Small intestine (tissue), 16 donors: ENCODE measurements at places on chromosomes 13 and 19. TPM values are rescaled to one million over a fixed set of nuclear protein-coding genes. Genes with fewer than 3 reads are reported as not detected.

GRCh38 chr19:28399187-28399586, 813.8 kb downstream of the UQCRFS1 start:
- no peaks in the 10 kb centered on the region for H3K36me3 ChIP-seq
- H3K27me3 ChIP-seq = peaks cover 3% of the 10 kb centered on the region
- no peaks in the 10 kb centered on the region for H3K4me1 ChIP-seq
- no peak for DNase-seq
- no peak overlapping the region for H3K4me3 ChIP-seq

DNA sequence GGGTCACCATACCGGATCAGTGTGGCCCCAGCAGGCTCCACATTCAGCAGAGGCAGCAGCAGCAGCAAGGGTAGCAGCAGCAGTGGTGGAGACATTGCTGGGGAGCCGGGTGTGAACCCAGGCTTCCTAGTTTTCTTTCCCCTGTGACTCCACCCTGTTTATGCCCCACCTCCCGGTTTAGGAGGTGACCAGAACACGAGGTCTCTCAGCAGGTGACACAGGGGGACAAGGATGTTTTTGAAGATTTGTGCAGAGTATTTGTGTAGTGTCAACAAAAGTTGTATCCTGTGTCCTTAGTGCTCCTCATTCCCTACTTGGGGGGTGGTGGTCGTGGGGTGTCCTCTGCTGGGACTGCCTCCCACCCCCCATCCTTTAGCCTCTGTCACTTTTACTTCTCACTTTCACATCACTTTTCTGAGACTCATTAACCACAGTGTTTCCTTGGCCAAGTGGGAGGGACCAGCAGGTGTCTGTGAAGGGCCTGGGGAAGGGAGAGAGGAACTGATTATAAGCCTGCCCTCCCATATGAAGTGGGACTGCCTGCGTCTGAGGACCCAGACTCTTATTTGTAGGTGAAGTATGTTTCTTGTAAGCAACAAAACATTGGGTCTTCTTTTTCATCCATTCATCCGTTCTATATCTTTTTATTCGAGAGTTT, 15.6 kb upstream of the KCNC3 start:
- no peaks in the 10 kb centered on the region for H3K36me3 ChIP-seq
- no peak overlapping the region for H3K27ac ChIP-seq
- H3K27me3 ChIP-seq = no peaks in the 10 kb centered on the region
- no peak overlapping the region for H3K4me3 ChIP-seq

DNA sequence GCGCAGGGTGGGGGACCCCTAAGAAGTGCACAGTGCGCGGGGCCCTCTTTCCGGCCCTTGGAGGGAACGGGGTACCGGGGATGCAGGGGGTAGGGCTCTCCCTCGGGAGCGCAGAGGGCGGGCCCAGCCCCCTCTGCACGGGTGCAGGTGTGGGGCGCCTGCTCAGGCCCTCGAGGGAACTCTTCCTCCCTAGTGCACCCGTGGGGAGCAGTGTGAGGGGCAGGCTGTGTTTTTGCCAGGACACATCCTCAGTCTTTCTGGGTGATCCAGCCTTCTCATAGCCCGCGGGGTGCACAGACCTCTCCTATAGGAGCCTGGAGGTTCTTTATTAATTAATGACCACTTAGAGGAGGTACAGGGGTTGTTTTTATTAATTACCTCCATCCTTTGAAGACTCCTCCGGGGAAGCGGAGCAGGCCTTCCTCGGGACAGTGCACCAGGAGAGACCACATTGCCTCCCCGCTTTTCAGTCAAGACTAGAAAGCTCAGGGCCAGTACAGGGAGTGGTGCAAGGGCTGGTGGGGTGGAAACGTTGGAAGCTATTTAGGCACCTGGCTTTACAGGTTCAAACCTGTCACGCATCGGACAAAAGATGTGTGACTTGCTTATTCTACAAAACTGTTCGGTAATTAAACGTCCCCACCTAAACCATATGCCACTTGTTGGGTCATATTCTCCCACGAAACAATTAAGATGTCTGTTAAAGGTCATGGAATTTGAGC, 598 bp upstream of the GJB6 start:
- H3K4me1 ChIP-seq = no peaks in the 10 kb centered on the region
- H3K27me3 ChIP-seq = peaks cover 23% of the 10 kb centered on the region
- H3K36me3 ChIP-seq = no peaks in the 10 kb centered on the region
- no peak for DNase-seq
- no peak overlapping the region for H3K27ac ChIP-seq
- H3K4me3 ChIP-seq = no peak overlapping the region

Gene LCP1
- 35.5 TPM for polyA plus RNA-seq

- no peak for DNase-seq
- H3K36me3 ChIP-seq = no peaks in the 10 kb centered on the region
- H3K27ac ChIP-seq = no peak overlapping the region
- H3K27me3 ChIP-seq = no peaks in the 10 kb centered on the region
Measured at GRCh38 chr19:15471639-15472101, 7.3 kb upstream of the RASAL3 start.
